ENCODE measurements at places on chromosomes 11 and 22.

DNA sequence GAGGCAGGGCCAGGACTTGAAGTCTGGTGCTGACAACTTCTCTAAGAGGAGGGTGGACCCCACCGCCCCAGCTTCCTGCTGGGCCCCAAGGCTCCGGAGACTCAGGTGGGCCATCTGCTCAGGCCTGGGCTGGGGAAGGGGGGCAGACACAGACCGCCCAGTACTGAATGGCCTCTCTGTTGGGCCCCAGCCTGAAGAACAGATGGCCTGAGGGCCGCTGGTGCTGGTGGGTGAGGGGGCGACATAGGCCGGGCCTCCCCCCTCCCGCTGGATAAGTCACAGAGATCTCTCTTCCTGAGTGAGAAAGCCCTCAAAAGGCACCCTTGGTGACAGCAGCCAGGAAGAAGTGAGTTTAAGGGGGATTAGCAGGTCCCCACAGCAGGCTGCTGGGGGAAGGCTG is 12.5 kb upstream of the TP53I11 start:
- no peak for DNase-seq

- DNase-seq = no peak
These were observed 41.2 kb upstream of the LYVE1 start for GRCh38 chr11:10609636-10610035.

DNA sequence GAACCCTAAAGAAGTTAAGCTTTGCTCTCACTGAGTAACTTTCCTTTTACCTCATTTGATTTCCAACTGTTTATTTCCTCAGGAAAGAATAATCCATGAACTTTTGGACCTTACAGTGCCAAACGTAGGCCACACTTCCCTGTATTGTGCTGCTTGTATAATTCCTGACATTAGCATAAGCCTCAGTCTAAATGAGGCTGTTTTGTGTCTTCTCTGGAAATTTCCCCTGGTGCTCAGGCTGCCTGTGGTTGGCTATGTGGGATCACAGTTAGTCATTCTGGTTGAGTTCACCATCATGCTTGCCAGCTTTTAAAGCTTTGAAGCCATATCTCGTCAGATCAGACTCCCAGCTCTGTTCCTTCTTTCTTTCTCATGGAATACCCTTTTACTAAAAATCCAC is 107.0 kb downstream of the FAM76B start:
- DNase-seq = no peak

DNA sequence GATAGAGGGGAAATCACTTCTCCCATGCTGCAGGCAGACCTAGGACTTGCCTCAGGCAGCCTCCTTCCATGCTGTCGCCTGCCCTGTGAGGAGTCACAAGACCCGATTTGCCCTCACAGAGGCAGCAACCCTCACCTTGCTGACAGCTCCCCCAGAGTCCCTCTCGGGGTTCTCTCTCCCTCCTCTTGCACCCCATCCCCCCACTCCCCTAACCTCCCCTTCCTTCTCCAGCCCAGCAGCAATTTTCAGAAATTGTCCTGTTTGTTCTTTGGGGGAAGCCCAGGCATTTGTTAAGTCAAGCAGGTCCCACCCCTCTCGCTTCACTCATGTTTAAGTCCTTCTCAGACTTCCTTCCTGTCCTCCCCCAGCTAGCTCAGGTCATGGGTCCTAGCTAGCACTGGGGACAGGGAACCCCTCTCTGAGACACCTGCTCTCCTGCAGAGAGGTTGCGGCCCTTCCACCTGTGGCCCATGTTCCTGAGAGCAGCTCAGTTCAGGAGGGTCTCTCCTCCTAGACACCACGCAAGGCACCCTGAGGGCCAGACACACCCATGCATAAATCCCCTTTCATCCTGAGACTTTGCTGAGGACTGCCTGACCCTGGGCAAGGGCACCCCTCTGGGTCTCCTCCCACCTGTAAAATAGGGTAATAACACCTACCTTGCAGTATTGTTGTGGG is 6.3 kb upstream of the FXYD2 start:
- DNase-seq = no peak

GRCh38 chr11:130609121-130610035 is 160.9 kb downstream of the ADAMTS15 start:
- no peak for DNase-seq

- no peak for DNase-seq
These were observed 20.8 kb upstream of the TXNRD2 start for GRCh38 chr22:19962246-19962908.

DNA sequence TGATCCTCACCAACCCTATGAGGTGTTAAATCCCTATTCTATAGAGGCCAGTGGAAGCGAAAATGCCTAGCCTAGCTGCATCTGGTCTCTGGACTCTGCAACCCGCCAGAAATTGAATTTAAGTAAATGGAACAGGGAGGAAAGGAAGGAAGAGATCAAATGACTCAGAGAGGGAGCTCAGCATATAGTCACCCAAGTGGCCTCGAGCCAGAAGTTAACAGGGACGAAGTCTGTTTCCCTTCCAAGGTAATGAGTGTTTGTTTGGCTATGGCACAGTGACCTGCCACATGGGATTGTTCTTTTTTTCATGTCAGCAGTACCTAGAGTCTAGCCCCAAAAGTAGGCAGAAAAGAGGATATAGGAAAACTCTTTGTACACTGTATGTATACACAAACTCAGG is 66.3 kb downstream of the PAK1 start:
- no peak for DNase-seq

DNA sequence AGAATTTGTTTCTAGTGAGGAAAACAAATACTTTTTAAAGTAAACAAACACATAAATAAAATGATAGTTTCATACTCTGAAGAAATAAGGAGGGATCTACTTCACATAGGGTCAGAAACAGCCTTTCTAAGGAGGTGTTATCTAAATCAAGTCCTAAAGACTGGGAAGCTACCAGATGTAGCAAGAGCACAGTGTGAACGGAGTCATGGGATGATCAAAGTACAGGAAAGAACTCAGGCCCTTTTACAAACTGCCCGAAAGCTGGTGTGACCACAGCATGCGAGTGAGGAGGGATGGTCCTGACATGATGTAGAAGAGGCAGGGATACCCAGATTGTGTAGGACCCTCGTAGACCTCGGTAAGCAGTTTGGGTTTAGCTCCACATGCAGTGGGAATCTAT is 102.8 kb downstream of the ARHGAP32 start:
- no peak for DNase-seq

- no peak for DNase-seq
These were observed 14.1 kb upstream of the TMPRSS6 start for GRCh38 chr22:37123649-37124048.

DNA sequence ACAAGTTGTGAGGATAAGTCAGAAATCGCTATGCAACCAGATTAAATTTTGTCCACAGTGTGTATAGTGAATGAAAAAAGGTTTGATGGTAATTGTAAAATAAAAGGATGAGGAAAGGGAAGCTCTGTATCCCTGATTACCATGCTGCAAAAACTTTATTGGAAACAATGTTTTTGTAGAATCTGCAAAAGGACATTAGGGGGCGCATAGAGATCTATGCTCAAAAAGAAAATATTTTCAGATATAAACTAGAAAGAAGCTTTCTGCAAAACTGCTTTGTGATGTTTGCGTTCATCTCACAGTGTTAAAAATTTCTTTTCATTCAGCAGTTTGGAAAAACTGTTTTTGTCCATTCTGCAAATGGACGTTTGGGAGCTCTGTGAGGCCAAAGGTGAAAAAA is 390.5 kb downstream of the OR4C45 start:
- no peak for DNase-seq

GRCh38 chr22:47041271-47042115 is 279.0 kb downstream of the TBC1D22A start:
- DNase-seq = no peak

- no peak for DNase-seq
These were observed 69.2 kb upstream of the INCENP start for GRCh38 chr11:62054484-62055121.

DNA sequence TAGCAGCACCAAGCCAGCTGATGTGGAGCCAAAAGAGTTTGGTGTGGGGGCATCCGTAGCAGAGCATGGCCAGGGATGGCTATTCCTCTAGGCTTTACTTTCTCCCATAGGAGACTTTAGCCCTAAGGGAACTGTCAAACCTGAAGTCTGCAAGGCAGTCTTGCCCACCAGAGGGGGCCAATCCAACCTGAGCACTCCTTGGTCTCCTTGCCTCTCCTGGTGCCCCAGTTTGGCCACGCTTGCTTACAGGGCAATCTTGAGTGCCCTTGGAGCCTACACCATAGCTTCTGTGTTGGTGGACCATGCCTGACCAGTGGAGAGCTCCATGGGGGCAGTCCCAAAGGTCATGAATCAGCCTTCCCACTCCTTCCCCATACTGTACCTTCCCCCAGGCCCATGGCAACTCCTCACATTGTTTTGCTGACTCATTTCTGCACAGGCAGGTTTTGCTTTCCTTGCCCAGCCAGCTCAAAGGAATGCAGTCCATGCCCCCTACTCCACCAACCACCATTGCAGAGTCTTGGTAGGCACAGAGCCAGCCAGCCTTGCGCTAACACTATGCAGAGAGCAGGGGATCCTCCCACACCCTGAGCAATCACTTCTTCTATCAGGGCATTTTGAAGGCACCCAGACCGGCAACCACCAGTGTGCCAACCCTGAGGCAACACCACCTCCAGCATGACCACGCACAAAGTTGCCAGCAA is 1421.2 kb upstream of the RAG2 start:
- no peak for DNase-seq

DNA sequence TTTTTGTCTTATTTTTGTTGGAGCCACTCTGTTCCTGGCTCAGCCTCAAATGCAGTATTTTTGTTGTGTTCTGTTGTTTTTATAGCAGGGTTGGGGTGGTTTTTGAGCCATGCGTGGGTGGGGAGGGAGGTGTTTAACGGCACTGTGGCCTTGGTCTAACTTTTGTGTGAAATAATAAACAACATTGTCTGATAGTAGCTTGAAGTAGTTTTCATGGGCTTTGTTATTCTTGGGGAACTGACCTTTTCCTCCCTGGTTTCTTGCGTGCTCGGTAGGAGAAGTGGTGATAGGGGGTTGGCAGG is 6.0 kb upstream of the MCM5 start:
- DNase-seq = no peak

DNA sequence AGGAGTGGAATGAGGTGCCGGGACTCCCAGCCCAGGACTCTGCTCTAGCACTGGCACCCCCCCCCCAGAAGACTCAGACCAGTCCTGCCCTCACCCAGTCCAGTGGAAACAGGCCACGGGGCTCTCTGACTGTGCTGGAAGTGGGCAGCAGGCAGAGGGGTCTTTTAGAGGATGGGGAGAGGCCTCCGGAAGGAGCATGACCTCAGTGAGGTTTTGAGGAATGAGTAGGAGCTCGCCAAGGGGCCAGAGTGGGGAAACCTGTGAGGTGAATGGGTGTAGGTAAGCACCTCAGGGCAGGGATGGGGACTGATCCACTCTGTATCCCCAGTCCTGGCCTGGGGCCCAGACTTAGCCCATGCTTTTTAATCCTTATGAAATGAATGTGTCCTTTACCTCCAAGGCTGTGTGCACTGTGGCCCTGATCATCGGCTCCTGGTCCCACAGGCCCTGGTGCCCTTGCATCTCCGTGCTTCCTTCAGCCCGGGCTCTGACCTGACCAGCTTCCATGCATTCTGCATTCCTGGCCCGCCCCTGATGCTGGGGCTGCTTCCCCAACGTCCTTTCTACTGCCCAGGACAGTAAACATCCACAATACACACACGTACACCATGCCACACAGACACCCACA is 24.4 kb upstream of the RFPL3 start:
- no peak for DNase-seq

DNA sequence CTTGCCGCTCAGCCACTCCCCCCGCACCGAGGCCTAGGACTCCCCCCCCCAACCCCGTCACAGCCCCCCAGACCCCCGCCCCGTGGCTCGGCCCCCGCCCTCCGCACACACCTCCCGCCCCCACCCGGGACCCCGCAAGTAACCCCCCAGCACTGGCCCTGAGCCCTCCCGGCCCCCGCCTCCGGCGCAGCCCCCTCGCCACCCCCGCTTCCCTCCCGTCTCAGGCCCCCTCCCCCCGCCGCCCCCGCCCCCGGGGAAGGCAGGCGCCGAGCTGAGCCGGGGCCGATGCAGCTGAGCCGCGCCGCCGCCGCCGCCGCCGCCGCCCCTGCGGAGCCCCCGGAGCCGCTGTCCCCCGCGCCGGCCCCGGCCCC is 1.5 kb downstream of the SHANK3 start:
- no peak for DNase-seq

GRCh38 chr11:2209370-2209801 is 37.8 kb upstream of the TH start:
- no peak for DNase-seq

GRCh38 chr11:35461917-35462538 is 42.7 kb upstream of the SLC1A2 start:
- no peak for DNase-seq

- no peak for DNase-seq
These were observed 24.7 kb downstream of the TEF start for GRCh38 chr22:41406410-41406809.

GRCh38 chr22:44624689-44625420 is 77.1 kb upstream of the PRR5 start:
- DNase-seq = no peak

- DNase-seq = no peak
These were observed 27.3 kb upstream of the RAB38 start for GRCh38 chr11:88202498-88202897.

DNA sequence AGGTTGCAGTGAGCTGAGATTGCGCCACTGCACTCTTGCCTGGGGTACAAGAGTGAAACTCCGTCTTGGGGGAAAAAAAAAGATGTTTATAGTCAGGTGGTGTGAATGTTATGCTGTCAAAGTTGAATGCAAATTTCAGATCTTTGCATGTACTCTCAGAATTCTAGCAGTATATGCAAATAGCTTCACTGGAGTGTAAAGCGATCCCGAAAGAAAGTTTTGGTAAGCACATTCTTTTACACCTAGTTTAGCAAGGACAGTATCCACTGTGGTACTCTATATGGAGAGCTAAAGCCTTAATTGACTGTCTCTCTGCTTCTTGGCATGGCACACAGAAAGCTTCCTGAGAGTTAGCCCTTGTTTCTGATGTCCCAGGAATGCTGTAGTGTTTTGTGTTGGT is 4.0 kb downstream of the JAM3 start:
- DNase-seq = no peak

DNA sequence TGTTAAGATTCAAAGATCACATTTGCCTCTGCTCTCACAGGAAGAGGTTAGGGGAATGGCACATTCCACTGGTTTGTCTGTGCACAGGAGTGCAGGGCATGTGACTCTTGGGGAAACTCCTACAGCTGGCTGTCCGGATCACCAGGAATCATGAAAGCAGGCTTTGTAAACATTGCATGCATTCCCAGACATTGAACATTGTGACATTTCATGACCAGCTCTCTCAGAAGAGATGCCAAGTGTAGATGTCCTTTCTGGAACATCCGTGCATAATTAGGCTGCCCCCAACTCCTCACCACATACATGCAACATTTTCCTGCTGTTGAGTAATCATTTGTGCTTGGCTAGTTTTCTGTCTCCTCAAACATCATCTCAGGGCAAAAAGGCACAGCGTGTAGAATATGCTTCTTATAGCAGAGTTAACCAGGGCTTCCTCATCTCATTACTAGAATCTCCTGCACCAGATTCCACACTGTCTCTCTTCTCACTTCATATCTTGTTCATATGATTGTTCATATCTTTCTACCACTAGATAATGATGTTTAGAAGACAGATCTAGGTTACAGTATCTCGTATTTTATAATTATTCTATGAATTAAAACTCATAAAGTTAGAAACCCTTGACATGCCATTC is 694.7 kb downstream of the NTM start:
- no peak for DNase-seq

Measured in esophagus squamous epithelium (tissue), 5 donors.